ENCODE measurements at places on chromosomes 6 and 20. TPM values are rescaled to one million over a fixed set of nuclear protein-coding genes. Genes with fewer than 3 reads are reported as not detected.

The MAP1LC3A gene
- total RNA-seq: 57.6 TPM

The RBCK1 gene
- 37.2 TPM for total RNA-seq

The GRM1 gene
- 25.0 TPM for total RNA-seq

The SDCBP2 gene
- total RNA-seq: 2.8 TPM

The SLC22A7 gene
- 1.9 TPM for total RNA-seq

The C6orf132 gene
- under 0.01 TPM for total RNA-seq

The HSPA12B gene
- 3.4 TPM for total RNA-seq

The ADTRP gene
- total RNA-seq: 3.1 TPM

The CRISP2 gene
- 0.31 TPM for total RNA-seq

The SLC52A3 gene
- total RNA-seq: not detected

The CTSA gene
- total RNA-seq: 21.9 TPM

The SOBP gene
- 109 TPM for total RNA-seq

The BNIP5 gene
- not detected for total RNA-seq

The SPATA2 gene
- total RNA-seq: 4.1 TPM
